EL (cell line): ENCODE measurements at places on chromosomes 11 and 22.
A peak's percentile ranks its signal among the peaks of the same experiment; 100 is the strongest.

DNA sequence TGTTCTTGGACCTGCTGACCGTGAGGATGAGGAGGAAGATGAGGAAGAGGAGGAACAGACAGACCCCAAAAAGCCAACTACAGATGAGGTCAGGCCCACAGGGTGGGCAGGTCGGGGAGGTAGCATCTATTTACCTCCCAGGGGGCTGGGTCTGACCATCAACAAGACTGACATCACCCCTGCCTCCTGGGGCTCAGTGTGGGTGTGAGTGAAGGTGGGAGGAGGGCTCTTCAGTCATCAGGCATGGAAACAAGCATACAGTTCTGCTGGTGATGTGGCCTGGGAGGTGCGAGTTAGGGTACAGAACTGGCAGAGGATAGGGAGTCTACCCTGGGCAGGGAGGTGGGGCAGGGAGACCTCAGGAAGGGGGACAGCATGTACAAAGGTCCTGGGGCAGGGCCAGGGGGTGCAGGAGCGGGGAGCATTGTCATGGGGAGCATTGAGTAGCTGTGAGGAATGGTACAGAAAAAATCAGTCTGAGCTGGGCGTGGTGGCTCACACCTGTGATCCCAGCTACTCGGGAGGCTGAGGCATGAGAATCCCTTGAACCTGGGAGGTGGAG, 8.9 kb downstream of the PLCB3 start:
- no peak for DNase-seq

DNA sequence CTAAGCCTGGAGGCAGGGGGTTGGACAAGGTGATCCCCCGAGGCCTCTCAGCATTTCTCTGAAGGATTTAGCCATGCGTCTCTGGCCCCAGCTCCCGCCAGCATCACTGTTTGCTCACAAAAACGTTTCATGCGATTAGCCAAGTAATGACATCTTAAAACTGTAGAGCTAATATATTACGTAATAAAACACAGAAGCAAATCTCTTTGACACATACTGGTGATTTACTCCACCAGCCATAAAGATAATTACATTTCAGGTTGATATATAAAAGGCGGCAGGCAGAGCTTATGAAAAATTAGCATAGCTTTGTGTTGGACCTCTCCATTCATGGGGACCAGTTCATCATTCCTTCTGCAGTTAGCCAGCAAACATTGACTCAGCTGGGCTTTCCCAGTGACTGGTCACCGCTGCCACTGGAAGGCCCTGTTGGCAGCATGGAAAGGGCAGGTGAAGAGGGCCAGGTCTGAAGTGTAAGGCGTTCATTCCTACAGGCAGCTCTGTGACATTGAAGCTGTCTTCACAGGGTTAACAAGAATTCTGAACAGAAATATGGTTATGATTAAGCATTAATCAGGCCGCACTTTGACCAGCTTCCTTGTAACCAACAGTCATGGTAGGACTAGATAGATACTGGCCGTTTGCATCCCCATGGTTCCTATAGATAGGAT, 150.3 kb downstream of the NECTIN1 start:
- DNase-seq = no peak

- DNase-seq = peak; percentile 82
Measured at GRCh38 chr11:109306322-109306721, 115.7 kb upstream of the C11orf87 start.

DNA sequence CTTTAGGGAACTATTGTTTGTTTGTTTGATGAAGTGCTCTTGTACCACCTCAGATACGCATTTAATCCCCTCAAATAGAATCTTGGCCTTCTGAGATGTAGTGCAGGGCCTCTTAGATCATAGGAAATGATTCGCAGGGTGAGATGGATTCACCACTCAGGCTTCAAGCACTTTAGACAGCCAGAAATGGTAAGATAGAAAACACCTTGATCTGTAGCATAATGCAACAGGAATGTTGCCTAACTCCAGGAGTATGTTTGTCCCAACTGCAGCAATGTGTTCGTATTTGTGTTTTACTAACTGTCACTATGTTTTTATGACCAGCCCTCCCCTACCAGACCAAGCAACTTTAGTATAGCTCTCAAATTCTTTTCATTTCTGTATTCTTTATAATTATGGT, 761.2 kb downstream of the NELL1 start:
- DNase-seq = no peak

GRCh38 chr11:96033599-96033998, 109.7 kb upstream of the MTMR2 start:
- no peak for DNase-seq

DNA sequence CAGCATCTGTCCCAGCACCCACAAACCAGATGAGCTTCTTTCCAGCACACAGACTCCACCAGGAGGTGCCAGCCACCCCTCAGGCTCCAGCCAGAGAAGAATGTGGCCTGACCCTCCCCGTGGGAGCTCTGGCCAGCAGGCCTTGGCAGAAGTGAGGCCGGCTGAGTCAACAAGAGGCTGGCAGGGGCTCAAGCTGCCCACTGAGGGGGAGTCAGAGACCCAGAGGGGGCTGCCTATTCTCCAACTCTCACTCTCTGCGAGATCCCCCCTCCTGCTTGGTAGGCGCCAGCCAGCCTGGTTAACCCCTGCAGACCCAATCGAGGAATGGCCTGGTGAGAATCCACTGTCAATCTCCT, 10.6 kb upstream of the CDC42EP1 start:
- DNase-seq = peak; percentile 69

DNA sequence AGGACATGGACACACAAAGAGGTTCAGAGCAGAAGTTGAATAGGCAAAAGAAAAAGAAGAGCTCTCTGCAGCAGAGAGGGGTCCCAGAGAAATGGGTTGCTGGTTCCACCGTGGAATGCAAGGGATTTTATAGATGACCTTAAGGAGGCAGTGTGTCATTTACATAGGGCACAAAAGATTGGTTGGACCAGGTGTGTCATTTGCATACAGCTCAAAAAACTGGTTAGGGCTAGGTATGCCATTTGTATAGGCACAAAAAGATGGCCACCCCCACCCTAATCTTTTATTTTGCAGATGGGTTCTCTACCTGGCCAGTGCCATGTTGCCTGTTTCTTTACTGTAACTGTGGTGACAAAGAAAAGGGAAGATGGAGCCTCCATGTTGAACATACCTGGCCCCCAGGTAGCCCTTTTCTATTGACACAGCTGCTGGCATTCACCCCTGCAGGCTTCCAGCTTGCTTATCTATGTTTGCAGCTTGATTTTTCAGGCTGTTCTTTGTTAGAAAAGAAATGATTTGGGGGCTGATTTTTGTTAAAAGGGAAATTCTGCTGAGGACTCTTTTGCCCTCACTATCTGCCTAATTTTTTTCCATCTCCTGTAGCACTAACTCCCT, 3.1 kb upstream of the CAVIN3 start:
- no peak for DNase-seq

DNA sequence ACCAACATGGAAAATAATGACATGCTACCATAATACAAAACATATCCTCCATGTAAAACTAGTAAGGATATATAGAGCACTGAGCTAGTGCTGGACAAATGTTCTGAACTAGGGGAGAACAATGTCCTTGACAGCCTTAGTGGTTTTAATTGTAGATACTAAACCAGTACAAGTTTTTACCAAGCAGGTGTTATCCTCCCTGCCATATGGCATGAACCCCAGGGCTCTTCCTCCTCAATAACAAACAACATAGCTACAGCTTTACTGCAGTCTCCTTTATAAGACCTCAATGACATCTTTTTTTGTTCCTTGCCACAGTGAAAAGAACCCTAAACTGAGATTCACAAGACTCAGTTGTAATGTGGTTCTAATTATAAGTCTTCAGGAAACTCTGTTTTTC, 70.2 kb upstream of the GDPD4 start:
- DNase-seq = no peak

DNA sequence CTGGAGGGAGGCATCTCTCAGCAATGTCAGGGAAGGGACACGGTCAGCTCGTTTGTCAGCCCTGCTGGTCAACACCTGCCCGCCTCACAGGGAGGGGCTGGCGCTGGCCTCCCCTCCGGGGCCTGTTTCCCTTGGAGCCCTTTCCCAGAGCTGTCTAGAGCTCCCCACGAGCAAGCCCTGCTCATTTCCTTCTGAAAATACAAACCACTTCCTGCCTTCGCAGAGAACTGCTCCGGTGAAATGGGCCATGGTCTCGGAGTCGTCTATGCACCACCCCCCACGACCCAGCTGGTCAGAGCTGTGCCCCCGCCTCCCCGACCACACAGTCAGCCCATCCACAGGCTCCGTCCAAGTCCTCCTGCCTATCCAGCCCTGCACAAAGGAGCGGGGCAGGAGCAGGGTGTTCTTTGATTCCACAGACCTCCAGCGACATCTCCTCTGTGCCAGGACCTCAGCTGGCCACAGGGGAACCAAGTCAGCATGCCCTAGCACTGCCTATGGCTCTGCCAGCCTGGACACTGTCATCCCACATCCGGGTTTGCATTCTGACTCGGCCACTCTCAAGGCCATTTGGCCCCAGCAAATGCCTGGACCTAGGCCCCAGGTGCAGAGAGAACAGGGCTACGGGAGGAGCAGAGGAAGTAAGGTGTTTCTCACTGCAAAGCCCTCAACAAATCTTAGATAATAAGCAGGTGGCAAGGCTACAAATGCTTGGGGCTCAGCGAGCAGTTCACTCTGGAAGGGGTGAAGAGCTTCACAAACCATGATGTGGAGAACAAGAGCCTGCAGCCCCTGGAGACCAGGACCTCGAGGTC, 82.1 kb upstream of the WNT11 start:
- DNase-seq = no peak

DNA sequence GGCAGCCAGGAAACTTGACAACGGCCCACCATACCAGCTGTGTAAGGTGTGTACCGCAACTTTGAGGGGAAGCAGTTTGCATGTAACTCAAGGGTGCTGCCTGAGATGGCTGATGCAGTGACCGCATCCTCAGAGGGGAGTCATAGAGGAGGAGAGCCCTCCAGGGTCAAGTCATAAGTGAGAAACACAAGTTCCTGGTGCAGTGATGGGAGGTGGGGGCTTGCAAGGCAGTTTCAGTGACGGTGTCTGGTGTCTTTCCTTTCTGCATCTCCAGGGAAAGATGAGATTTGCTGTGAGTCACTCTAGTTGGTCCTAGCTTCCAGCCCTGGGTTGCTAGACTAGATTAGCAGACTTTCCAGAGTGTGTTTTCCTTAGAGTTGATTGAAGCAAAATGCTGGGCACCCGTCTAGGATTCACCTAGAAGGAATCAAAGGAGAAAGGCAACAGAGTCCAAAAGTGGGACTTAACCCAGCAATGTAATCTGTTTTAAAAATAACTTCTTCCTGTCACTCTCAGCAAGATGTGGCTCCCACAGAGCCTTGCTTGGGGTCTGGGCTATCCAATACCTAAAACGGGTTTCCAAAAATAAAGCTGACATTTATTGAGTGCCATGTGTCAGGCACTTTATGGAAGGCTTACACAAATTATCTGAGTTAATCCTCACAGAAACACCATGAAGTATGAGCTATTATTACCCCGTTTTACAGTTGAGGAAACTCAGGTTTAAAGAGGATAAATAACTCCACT, 265.4 kb upstream of the PLET1 start:
- no peak for DNase-seq

DNA sequence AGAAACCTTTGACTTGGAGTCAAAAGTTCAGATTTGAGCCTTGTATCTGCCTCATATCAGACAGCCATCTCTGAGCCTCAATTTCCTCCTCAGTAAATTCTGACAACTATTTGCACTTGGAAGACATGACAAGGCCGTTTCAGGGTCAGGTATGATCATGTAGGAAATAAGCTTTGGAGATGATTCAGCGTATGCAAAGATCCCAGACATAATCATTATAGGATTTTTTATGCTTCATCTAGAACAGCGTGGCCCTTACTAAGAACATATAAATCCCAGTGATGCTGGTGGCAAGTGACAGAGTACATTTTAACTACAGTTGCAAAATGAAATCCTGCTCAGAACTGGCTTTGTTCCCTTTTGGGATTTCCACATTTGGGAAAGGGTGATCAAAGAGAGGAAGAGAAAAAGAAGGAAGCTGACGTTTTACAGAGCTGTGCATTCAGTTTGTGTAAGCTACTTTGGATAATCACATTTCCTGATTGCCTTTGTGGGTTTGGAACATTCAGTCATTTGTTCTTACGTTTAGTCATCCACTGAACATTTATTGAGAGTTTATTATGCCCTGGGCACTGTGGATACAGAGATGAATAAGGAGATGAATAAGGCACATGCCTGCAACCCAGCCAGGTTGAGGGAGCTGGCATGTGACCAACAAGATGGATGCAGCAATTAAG, 81.9 kb upstream of the HEPHL1 start:
- peak; percentile 55 for DNase-seq

GRCh38 chr11:2930704-2931419, 1.6 kb upstream of the PHLDA2 start:
- DNase-seq = peak; percentile 58

DNA sequence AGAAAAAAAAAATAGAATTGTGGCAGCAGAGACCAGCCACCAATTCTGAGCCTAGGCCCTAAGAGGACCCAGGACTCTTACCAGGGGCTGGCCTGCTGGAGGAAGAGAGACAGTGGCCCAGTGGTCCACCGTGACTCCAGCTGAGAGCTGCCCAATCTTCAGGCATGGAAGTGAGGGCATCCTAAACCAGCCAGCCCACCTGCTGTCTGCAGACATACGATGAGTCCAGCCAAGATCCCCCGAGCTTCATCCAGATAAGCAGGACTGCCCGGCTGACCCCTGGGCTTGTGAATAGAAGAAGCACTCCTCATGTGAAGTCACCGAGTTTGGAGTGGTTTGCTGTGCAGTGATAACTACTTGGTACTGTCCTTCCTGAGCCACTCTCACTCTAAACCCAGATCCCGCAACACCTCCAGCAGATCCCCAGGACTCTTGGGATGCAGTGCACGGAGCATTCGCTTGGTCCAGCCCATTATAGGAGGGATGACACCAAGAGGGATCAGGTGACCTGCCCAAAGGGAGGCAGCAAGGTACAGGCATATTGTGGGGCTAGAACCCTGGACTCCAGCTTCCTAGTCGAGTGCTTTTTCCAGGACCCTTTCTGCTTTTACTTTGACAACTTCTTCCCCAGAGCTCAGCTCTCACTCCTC, 41.7 kb upstream of the FGF3 start:
- DNase-seq = no peak

- DNase-seq = peak; percentile 31
Measured at GRCh38 chr11:63537293-63538101, 889 bp downstream of the PLAAT4 start.
